ENCODE measurements at places on chromosomes 5 and 9.

DNA sequence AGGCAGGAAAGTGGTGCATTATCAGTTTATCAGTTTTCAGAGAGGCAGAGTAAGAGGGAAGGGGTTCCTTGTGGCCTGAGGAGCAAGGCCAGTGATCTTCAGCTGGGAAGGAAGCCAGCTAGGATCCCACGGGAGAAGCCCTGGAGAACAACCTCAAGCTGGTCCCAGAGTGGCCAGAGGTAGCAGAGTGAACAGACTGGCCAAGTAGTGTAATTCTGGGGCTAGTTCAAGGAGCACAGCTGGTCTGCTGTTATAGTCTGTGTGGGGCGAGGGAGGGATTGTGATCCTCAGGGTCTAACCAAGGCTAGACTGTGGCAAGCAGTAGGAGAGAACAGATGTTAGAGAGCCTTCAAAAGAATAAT, 164.6 kb downstream of the CARTPT start:
- DNase-seq, result no peak

DNA sequence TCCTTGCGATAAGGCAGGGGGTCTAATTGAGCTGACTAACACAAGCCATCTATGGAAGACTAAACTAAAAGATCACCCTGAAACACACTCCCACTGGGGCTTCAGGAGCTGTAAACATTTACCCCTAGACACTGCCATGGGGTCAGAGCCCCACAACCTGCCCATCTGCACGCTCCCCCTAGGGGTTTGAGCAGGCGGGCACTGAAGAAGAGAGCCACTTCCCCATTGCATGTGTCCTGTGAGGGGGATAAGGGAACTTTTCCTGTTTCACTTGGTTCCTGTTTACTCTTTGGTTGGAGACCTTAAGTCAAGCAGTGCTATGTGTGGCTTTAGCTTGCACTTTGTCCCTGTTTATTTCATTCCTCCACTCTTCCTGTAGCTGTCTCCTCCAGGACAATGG, 1929.5 kb upstream of the CDH9 start:
- DNase-seq, result no peak

GRCh38 chr9:23658376-23659258, 167.4 kb downstream of the ELAVL2 start:
- DNase-seq, result no peak

DNA sequence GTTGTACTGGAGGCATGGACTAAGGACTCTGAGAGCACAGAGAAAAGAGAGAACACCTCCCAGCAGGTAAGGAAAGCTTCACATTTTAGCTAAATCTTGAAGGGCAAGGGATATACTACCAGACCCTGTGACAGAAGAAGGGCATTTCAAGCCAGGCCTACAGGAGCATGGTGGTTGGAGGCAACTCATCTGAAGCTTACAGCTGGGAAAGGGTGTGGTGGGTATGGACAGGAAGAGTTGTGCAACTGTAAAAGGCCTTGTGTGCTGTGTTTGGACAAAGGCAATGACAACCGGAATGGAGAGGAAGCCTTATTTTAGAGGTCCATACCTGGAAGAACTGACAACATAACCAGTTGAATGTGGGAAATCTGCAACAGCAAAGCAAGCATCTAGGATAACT, 31.2 kb downstream of the NIPSNAP3B start:
- DNase-seq, result no peak

GRCh38 chr5:4081466-4081865, 485.8 kb downstream of the IRX1 start:
- DNase-seq, result no peak

DNA sequence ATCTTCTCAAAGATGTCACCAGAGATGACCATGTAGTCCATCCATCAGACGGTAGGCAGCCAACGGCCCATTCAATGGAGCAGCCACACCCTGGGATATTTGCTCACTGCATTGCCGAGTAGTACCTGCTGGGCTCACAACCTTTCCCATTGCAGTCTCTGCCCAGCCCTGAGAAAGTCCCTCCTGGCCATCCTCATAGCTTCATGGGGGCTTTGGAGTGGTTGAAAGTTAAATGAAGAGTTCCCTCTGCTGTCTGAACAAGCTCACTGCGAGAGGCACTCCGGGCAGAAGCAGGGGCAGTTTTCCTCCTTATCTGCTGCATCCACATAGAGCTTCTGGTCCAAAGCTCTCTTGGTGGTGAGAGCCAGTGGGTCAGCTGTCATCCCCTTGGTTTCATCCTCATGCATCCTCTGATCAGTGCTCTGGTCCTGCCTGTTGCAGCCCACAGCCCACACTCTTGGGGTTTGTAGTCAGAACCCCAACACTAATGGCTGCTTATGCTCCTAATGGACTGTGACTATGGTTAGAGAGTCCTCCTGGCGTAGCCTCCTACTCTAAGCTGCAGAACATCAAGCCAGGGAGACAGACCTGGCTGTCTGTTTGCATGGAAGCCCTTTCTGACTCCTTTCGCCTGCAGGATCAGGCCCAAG, 23.3 kb downstream of the TNFSF8 start:
- DNase-seq, result no peak

- DNase-seq, result no peak
Observed at GRCh38 chr5:124742983-124743601, 3.3 kb downstream of the ZNF608 start.

GRCh38 chr5:4531756-4532704, 608.1 kb upstream of the ADAMTS16 start:
- no peak for DNase-seq

DNA sequence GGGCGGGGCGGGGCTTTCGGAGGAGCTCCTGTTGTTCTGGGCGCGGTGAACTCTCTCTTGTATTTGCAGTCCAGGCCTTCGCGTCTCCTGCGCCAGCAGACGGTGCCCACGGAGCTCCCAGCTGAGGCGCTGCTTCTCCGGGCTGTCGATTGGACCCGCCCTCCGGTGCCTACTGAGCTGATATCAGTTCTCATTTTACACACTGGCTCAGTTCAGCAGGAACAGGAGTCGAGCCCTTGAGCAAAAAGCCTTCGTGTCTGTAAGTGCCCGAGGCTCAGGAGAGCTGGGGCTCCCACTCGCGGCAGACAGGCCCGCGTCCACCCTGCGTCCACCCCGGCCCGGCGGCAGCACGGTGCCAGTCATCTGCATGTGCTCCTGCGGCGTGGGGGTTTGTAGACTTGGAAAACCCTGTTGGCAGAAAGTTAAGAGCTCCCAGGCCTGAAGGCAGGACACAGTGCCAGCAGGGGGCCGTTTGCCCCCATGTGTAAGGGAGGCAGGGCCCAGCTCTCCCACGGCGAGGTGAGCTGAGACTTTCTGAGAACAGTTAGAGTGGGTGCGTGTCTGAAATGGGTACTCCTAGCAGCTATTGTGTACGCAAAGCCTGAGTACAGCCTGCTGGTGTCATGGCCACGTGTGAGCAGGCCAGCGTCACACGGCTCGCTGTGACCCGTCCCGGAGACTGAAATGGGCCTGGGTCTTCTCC, 231.5 kb downstream of the FANCC start:
- no peak for DNase-seq

GRCh38 chr9:83511051-83511450, 27.1 kb downstream of the FRMD3 start:
- no peak for DNase-seq

GRCh38 chr5:72509401-72509800, 2.2 kb upstream of the ZNF366 start:
- no peak for DNase-seq

GRCh38 chr5:18772475-18772874, 1138.2 kb downstream of the TAF11L14 start:
- no peak for DNase-seq

DNA sequence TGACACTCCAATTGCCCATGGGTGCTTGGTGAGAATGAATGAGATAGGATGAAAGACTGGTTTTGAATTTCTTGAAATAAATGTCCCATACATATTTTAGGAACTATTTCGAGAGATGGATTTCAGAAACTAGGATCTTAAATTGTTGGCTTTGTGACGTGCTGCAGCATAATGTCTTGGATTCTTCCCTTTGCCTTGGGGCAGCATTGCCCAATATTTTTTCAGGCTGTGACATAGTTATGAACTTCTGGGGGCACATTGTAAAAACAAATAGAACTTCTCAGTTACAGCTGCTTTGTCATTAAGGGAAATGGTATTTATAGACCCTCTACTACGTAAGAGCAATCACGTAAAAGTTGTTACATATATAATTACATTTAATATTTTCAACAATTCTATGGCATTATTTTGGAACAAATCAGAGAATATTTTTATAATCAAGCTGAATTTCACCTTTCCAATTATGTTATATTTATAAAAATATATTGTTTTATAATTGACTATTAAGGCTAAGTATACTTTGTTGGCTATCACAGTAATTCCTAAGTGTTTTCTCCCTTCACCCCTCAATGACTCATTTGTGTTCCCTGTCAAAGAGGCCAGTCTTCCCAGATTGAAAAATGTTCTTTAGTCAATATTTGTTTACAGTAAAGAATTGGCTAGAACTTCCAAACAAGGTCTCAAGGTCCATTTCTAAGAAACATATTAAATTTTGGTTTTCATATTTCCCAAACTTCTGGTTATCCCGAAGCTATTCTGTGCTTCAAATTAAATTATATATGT, 1388.3 kb upstream of the ACO1 start:
- DNase-seq, result no peak

DNA sequence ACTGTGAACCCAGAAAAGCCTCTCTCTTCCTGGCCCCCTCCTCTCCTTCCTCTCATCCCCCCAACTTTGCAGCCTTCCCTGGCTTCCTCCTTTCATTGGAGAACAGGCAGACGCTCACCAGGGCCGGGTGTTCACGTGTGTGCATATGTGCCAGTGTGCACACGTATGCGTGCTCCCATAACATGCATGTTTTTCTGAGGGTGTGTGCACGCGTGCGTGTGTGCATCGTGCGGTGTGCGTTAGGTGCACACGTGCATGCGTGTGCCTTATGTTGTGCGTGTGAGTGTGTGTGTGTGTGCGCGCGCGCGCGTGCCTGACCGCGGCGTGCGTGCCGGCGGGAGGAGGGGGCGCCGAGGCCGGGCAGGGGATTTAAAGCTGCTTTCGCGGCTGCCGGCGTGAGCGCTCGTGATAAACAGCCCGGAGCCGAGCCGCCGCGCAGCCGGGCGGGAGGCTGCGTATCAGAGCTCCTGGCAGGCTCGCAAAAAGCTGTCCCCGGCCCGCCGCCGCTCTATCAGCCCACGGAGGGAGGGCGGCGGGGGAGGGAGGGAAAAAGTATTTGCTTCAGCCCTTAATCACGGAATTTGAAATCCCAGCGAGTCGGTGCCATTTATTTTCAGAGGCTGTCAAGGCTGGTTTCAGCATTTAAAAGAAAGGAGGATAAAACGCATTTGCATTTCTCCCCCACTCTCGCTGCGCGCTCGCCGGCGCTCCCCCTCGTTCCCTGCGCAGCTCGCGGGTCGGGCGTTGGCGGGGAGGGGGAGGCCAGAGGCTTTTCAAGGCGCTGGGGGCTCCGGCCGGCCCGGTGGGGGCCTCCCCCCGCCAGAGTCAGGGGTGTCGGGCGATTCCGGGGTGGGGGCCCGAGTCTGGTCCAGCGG, 183.9 kb downstream of the C9orf50 start:
- DNase-seq, result peak; percentile 32

DNA sequence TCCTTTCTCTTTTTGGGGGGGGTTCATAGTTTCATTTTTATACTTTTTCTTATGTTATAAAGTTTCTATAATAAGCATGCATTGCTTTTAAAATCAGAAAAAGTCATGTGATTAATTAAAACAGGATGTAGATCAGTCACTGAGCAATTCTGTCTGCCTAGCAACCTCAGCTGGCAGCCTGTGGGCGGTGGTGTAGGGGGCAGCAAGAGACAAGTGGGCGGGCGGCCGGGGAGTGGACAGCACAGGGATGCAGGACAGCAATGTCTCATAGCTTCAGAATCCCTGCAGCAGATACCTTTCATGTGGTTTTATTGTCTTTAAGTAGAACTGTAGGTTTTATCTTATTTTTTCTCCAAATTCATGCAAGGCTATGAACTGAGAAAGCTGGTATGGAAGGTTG, 101.9 kb upstream of the S1PR3 start:
- no peak for DNase-seq

- DNase-seq, result no peak
Observed at GRCh38 chr5:151949701-151950308, 25.2 kb upstream of the GLRA1 start.

- no peak for DNase-seq
Observed at GRCh38 chr9:78213712-78214111, 22.2 kb upstream of the CEP78 start.

- DNase-seq, result no peak
Observed at GRCh38 chr9:88180081-88180765, 41.9 kb upstream of the SPATA31C2 start.

- no peak for DNase-seq
Observed at GRCh38 chr5:8333977-8334376, 465.0 kb downstream of the MTRR start.

DNA sequence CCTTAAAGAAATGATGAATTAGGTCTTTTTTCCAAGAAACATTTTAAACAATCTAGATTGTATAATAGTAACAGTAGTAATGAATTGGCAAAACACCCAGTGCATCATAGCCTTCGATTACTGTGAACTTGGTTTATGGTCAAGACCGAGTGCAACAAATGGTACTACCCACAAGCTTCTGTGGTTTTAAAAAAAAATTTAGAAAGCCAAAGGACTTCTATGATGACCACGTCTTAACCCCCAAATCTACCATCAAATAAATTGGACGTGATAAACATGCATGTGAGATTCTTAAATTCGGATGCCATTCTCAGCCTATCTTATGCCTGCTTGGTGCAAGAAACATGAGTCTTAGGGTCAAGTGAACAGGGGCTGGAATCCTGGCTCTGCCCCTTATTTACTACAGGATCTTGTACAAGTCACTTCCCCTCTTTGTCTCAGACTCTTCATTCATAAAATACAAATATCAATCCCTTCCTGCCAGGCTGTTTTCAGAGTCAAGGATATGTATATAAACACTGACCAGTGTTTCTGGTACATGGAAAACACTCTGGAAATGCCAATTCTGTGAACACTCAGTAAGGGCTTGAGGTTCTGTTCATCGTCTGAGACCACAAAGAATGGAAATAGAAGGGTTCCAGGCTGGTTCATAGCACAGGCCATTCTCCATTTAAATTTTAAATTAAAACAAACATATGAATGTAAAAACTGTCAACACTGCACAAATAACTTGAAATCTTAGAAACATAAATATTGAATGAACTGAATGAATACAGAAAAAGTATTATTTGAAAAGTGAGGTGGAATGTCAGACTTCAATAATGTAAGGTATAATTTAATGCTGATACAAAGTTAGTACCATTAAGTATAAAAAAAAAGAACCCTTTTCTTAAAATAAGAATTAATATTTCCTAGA, 107.8 kb downstream of the NR6A1 start:
- no peak for DNase-seq

- DNase-seq, result no peak
Observed at GRCh38 chr9:129762985-129763926, 10.4 kb upstream of the PTGES start.

DNA sequence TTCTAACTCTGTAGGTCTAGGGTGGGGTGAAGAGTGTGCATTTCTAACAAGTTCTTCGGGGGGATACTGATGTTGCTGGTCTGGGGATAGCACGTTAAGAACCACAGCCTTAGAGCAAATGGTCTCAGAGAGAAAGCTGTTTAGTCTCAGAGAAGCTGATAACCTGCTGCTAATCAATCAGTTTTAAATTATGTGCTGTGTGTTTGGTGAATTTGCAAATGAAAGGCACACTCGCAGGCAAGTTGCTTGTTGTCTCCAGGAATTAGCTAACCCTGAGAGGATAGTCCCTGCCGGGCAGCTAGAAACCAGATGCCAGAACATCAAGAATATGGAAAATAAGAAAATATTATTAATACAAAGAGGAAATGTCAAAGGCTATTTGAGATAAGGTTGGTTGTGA, 79.2 kb downstream of the DMRT2 start:
- no peak for DNase-seq
